Karpas-422 (cell line): ENCODE measurements at places on chromosomes 5 and 9.

- DNase-seq, result peak; percentile 92
Measured at GRCh38 chr9:90801241-90801972, at the start of gene SYK. TSS of gene SYK (plus strand) at chr9:90801819. CDS start at chr9:90843899, 42,080 bp downstream.

DNA sequence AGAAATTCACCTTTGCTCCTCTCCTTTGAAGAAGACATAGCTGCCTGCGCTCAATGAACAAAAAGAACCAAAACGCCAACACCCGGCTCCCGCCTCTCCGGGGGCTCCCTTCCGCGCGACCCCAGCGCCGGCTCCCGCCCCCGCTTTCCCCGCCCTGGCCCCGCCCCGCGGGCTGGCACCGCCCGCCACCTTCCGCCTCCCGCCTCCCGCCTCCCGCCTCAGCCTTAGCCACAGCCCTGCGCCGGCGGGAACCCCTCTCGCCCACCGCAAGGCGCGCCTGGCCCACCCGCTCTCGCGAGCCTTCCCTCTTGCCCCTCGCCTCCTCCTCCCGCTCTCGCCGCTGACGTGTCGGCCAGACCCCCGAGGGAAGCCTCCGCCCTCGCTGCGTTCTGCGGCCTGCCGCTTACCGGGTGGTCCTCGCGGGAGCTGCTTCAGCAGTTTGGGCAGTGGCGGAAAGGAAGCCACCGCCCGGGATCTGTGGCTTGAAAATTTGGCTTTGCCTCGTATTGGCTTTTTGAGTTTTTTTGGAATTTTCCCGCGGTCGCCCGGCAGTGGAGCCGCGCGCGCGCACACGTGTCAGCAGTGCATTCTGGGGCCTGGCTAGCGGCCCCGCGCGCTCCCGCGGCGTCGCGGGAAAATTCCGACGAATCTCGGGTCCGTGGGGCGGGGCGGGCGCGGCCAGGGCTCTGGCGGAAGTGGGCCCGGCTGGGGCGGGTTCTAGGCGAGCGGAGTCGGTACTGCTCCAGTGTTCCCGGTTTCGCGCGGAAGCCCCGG lies at the start of gene FANCC:
Gene FANCC, minus strand, starts transcription at position 591 of the 774 bp plus-strand sequence. CDS start 68,418 bp downstream, outside the sequence.
- DNase-seq, result peak; percentile 95

DNA sequence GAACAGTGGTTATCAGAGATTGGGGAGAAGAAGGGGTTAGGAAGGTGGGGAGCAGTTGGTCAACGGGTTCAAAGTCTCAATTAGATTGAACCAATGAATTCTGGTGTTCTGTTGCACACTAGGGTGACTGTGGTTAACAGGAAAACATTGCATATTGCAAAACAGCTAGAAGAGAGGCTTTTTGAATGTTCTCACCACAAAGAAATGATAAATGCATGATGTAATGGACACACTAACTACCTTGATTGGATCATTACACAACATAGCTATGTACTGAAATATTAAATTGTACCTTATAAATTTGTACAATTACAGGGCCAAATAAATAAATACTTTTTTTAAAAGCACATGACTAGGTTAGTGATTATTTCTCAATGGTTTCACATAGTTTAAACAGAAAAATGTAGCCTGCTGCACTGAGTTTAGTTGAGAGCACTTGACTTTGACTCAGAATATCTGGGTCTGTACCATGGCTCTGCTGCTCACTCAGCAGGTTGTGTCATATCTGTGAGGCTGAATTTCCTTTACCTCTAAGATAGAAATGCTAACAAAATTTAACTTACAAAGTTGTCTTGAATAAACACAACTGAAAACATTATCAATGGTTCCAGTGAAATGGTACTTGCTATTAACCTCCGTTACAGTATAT lies 30.4 kb downstream of the NUDT12 start:
- no peak for DNase-seq

DNA sequence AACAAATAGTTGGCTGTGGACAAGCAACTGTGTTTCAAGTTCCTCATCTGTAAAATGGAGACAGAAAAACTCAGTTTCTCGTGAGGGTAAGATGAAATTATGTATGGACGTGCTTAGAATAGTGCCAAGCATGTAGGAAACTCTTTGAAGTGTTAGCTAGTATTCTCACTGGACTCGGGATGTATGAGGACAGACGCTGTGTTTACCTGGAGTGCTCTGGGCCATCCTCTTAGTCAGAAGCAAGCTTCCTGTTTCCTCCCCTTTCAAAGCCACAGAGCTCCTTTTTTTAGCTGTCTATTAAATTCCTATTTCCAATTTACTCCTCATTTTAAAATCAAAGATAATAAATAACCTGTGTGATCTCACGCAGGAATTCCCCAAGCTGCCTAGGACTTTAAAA lies 23.8 kb upstream of the IQGAP2 start:
- DNase-seq, result no peak

GRCh38 chr5:117872798-117873368 lies 1115.5 kb downstream of the DTWD2 start:
- DNase-seq, result no peak

GRCh38 chr9:3151672-3152576 lies 308.0 kb upstream of the PUM3 start:
- no peak for DNase-seq

GRCh38 chr5:171951218-171951617 lies 55.2 kb downstream of the FBXW11 start:
- no peak for DNase-seq

DNA sequence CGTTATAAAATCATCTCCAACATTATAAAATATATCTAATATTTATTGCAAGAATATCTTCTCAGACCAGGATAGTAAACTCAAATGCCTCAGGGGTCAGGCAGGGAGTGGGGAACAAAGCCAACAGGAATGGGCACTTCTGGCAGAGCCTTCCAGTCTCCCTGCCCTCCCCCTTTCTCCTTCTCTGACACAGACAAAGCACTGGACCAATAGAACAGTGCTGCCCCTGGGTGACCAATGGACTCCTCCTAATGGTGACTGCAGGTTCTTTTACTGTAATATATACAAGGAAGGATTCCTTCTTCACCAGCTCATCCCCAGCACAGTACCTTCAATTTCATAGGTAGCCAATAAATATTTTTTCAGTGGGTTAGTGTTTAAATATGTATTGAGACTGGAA lies 31.1 kb upstream of the MAMDC2 start:
- no peak for DNase-seq

DNA sequence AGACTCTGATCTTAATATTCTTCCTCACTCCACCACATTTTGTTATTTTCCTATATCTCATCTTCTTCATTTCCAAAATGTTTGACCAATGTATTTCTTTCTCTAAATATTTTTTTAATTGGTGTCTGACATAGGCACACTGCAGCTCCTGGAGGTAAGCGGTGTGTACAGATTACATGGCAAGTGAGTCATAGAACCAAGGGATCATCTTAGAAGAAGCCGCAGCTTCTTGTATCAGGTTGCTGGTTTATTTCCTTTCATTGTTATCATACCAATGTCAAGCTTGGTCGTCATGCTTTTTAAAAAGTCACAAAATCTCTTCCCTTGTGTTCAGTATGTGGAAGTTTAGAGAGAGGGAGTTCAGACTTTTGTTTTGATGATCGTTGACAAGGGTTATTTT lies 526.1 kb upstream of the CDH18 start:
- DNase-seq, result no peak

GRCh38 chr9:4579001-4579400 lies 83.1 kb upstream of the PLPP6 start:
- no peak for DNase-seq

- DNase-seq, result no peak
Measured at GRCh38 chr9:35487081-35487480, 2.8 kb upstream of the RUSC2 start.

DNA sequence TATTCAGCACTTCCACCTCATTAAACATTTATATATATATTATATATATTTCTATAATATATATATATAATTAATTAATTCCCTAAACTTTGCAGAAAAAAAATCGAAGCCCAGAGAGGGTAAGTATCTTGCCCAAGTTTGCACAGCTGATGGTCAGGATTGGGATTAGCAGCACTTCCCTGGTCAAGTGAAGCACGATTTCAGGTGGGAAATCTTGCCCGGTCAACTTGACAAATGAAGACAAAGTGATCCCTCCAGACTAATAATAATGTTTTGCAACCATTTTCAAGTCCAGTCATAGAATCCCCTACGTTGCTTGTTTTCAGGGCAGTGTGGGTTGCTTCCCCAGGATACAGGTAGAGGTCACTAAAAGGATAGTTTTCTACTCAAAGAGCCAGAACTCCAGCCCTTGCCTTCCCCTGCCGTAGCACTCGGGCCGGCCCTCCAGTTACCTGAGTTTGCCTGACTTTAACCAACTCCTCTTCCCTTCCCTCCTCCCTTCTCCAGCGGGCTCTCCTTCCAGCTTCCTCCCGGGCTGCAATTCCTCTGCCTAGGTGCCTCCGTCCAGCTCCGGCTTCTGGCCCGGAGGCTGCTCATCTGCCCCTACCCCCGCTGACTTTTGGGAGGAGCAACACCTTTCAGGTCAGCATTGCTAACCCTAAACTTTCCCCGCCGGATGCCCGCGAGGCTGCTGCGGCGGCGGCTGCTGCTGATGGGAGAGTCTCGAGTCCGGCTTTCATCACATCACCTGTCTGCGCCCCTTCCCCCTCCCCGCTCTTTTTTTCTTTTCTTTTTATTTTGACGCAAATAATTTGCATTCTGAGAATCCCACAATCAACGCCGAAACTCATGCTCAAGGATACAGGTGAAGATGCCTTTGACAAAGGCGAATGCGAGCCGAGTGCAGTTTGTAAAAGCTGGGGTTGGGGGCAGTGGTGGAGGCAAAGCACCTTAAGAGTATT lies 930 bp downstream of the PRLR start:
- DNase-seq, result no peak

GRCh38 chr9:91689006-91689405 lies 261.0 kb downstream of the ROR2 start:
- no peak for DNase-seq

GRCh38 chr5:36414869-36415282 lies 113.2 kb upstream of the RANBP3L start:
- peak; percentile 69 for DNase-seq

DNA sequence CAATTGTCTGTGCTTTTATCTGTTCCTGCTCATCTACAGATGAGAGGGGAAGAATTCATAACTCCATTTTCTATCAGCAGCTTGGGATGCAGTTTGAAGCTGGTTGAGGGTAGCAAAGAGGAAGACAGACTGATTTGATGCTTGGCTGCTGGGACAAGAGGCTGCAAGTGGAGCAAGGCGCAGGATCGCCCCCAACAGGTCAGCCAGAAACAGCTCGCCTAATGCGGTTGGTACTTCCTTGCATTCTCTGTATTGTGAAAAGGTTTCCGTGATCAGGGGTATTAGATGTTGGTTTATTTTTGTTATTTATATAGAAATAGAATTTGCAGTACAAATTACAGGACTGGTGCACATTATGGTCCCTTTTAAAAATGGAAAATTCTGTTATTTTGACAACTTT lies 40.6 kb downstream of the ZNF883 start:
- DNase-seq, result peak; percentile 79

DNA sequence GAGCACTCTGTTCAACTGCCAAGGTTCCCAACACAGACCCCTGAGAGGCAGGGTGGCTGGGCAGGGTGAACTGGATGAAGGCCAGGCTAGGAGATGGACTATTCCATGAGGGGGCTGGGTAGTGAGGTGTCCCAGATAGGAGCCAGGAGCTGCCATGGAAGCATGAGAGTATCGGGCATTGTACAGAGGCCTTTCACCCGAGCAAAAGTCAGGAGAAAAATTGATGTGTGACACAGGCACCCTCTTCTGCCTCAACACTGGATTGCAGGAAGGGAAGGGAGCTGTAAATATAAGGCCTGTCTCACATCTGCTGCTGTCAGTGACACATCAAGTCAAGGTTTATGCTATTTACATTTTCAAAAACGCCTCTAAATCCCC lies 74.6 kb downstream of the UBAP1 start:
- no peak for DNase-seq

DNA sequence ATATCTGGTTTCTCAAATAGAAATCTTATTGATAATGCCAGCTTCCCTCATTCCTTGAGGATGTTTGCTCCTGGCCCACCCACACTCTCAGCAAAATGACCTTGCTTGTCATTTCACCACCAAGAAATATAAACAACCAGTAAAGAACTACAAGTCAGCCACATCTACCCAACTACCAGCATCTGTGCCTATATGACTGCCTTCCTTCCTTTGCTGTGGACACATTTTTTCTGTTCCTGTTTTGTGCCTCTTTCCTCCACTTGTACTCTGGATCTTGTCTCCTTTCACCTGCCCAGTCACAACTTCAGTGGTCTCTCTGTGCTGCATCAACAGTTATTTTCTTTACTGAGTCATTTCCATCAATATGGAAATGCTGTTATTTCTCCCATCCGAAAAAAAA lies 20.3 kb downstream of the KIF2A start:
- DNase-seq, result no peak

DNA sequence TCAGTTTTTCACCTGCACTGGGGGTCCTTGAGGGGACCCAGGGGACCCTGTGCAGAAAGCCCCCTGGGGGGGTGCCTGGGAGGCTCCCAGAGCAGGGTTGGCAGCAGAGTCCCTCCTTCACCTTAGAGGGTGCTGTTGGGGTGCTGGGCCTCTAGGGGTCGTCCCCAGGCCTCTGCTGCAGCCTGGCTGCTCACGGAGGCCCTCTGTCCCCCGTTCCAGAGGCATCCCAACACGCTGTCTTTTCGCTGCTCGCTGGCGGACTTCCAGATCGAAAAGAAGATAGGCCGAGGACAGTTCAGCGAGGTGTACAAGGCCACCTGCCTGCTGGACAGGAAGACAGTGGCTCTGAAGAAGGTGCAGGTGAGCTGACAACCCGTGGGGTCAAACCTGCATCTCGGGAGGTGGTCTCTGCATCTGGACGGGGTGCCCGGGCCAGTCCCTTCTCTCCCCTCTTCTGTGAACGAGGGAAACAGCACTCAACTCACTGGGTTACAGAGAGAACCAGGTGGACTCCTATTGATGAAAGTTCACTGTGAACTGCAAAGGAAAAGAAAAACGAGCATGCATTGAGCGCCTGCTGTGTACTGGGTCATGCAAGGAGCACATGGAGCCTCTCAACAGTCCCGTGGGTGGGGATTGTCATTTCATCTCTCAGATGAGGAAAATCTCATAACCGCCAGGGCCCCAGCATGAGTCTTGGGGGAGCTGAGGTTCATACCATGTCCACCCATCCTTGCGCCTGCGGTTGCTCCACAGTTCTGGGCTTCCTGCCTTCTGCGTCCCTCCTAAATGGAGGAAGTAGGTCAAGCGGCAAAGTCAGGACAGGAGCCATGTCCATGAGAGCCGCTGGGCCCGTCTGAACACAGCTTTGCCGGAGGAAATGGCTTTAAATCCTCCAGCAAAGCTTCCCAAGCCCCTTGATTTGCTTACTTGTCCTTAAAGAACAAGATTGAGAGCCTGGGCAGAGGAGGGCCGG lies 54.8 kb downstream of the NEK6 start:
- DNase-seq, result no peak

DNA sequence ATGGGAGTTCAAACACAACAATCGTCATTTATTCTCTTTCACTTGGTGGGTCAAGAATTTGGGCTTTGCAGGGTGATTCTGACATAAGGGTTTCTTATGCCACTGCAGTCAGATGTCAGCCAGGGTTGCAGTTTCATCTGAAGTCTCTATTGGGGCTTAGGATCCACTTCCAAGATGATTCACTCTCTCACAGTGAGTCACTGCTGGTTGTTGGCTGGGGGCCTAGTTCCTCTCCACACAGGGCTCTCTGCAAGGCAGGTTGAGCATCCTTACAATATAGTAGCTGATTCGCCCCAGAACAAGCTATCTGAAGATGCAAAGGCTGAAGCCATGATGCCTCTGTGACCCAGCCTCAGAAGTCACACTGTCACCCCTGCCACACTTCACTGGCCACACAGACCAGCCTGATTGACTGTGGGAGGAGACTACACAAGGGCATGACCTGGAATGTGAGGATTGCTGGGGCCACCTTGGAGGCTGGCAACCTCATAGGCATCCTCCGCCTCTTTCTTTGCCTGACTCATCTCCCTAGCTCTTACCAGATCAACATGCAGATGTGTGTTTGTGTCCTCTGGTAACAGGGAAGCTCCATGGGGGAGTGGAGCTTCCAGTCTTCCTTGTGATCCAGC lies 4.5 kb upstream of the CARD19 start:
- DNase-seq, result no peak

GRCh38 chr5:137735555-137736284 lies at the start of gene KLHL3:
TSS of gene KLHL3 (minus strand) at chr5:137736089. CDS start at chr5:137735646, 443 bp downstream.
- DNase-seq, result no peak
